ENCODE measurements at places on chromosomes 5 and 9.
A peak's percentile ranks its signal among the peaks of the same experiment; 100 is the strongest.

DNA sequence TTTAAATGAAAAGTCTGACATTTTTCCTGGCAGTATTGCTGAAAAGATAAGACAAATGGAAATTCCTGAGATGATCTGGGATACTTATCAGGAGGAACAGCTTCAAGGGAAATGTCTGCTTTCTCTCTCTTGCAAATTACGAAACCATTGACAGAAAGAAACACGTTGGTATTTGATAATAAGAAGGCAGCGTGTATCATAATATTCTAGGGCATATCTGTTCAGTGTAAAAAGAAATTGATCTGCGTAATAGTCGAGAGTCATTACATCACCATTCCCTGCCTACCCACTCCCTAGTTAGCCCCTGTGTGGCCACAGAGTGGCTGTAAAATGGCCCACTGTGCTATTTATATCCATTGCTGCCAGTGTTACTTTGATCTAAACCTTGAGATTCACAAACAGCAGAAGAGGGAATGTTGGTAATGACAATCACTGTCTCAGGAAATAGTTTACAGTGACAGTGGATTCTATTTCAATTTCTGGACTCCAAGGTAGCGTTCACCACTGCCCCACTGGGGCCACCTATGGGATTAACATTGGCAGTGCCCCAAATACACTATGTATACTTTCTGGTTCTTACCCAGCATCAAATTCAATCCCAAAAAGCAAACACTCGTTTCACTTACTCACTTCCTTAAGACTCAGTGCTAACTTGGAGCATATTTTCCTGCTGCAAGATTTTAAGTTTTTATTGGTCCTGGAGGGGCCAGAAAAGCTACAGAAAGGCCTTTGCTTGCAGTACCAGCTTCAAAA is 133.4 kb upstream of the GAS1 start:
- DNase-seq, result no peak

- peak; percentile 84 for DNase-seq
Observed at GRCh38 chr9:130680836-130681768, 12.5 kb upstream of the EXOSC2 start.

- DNase-seq, result no peak
Observed at GRCh38 chr5:112479418-112479817, 60.3 kb upstream of the EPB41L4A start.

- no peak for DNase-seq
Observed at GRCh38 chr5:51573835-51574234, 190.6 kb downstream of the ISL1 start.

GRCh38 chr9:114115654-114116125 is 16.6 kb upstream of the KIF12 start:
- DNase-seq, result no peak
